NT2/D1 (cell line): ENCODE measurements at places on chromosomes 7 and 10.

- DNase-seq = no peak
Measured at GRCh38 chr7:20299647-20300312, 30.9 kb upstream of the ITGB8 start.

- DNase-seq = no peak
Measured at GRCh38 chr7:43072530-43072929, 39.9 kb upstream of the HECW1 start.

DNA sequence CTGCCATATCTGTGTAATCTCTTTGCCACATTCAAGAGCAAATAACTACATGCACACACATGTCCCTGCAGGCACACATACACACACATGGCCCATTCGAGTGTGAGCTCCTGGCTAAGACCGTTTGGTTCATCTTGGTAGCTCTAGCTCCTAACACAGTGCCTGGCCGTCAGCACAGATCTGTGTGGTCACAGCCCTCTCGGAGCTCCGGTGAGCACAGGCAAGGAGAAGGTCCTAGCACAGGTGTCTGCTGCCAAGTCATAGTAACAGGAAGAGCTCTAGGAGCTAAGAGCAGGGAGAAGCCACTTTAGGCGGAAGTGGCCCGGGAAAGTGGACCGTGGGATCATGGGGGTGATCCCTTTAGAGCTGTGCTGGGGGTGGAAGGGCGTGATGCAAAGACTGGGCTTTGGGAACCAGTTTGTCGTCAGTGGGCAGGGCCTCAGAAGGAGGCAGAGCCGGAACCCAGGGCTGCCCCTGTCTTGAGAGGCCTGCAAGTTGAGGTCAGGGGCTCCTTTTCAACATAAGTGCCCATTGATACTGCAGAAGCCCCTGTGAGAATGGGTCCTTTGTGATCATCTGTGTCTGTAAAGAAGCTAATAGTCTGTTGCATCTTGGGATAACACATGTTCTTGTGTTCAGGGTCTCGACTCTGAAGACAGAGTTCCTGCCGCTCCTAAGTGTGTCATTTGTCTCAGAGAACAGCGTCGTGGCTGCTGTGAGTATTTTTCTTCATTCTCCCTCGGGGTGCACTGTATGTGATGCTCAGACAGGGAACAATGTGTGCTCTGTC lies 16.6 kb upstream of the ARPC1B start:
- no peak for DNase-seq

- no peak for DNase-seq
Measured at GRCh38 chr10:123202506-123202905, 48.3 kb downstream of the BUB3 start.

DNA sequence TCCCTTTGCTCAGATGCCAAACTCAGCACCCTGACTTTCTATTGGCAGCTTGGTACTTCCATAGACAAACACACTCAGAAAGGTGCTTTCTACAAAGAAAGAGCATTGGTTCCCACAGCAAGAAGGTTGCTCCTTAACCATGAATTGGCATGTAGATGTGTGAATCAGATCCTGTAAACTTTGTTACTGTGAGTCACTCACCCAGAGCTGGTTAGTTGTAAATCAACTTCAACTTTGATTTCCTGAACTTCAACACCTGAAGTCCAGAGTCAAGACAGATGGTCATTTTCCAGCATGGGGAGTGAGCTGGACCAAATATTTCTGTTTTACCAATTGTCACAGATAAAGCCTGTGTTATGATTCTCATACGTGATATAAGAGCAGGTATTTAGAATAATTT lies 797.2 kb downstream of the TNS3 start:
- DNase-seq = no peak

DNA sequence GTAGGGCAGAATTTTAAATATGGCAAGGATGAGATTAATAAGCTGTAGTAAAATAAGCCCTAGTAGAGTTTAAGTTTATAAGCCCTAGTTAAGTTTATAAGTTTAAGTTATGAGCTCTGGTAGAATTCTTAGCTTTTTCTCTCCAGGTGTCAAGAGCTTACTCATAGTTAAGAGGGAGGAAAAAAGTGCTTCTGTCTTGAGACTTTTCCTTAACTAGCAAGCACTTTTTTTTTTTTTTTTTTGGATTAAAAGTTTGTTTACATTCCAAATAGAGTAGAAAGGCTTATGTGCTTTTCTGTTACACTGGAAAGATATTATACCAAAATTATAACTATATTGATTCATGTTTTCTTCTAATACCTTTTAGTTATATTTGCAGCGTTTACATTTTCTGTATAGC lies 25.5 kb upstream of the MPP7 start:
- no peak for DNase-seq

DNA sequence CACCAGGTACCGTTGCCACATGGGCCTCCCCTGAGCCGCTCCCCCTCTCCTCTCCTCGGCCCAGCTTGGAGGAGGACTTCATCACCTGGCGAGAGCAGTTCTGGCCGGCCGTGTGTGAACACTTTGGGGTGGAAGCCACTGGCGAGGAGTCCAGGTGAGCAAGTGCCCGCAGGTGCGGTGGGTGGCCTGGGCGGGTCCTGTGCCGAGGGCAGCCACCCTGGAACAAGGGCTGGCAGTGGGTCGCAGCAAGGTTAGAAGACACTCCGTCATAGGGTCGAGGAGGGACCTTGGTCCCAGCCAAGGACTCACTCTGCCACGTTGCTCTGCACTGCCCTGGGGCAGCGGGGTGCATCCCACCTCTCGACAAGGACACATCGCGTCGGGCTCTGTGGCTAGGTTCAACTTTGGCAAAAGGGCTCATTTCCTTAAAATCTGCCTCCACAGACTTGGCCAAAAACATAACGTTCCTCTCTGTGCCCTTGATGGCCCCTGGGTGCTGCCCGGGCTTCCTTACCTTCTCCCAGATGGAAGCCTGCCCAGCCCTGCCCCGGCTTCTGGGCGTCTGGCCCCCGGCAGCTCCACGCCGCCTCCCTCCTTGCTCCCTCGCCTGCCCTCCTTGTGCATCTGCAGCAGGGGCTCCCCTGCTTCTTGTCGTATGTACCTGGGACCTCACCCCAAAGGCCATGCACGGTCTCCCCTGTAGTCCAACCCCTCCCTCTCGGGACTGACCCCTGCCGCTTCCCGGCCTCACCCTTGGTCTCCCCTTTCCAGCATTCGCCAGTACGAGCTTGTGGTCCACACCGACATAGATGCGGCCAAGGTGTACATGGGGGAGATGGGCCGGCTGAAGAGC lies 12.7 kb downstream of the TMEM120A start:
- DNase-seq = no peak

GRCh38 chr10:34606890-34607289 lies 208.2 kb downstream of the PARD3 start:
- DNase-seq = no peak

GRCh38 chr10:103605359-103606096 lies 112.0 kb downstream of the NEURL1 start:
- peak; percentile 20 for DNase-seq

GRCh38 chr7:143518521-143518920 lies 40.8 kb downstream of the TAS2R41 start:
- no peak for DNase-seq

DNA sequence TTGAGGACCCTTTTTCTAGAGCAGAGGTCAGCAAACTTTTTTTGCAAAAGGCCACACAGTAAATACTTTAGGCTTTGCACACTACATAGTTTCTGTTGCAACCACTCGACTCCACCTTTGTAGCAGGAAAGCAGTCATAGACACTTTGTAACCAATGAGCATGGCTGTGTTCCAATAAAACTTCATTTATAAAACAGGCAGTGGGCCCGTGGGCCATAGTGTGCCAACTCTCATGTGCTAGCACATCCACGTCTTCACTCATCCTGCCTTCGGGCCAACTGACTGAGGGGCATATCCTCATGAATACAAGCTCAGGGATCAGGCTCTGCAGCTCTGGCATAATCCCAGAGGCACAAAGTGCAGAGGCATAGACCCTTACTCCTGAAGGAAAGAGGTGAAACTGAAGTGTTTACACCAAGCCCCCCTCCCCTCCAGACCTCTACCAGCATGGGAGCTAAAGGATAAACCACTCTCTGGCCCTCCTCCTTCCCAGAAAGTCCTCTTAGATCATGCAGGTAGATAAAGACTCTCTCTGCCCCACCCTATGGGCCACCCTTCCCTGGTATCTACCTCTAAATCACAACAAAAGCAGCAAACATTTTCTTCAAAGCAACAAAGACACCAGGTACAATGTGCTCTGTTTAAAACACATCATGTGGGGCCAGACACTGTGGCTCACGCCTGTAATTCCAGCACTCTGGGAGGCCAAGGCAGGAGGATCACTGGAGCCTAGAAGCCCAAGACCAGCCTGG lies 71.0 kb downstream of the DLG5 start:
- DNase-seq = no peak

- no peak for DNase-seq
Measured at GRCh38 chr10:89665302-89665701, 20.3 kb upstream of the PANK1 start.

- no peak for DNase-seq
Measured at GRCh38 chr10:119274519-119275045, 67.2 kb downstream of the GRK5 start.
